Activated CD8-positive, alpha-beta memory T cell treated with anti-CD3 and anti-CD28 coated beads for 24 hours (primary cell): ENCODE measurements at places on chromosomes 1 and 21.

GRCh38 chr1:156910309-156910782 lies 10.1 kb upstream of the LRRC71 start:
- peak; percentile 80 for DNase-seq

DNA sequence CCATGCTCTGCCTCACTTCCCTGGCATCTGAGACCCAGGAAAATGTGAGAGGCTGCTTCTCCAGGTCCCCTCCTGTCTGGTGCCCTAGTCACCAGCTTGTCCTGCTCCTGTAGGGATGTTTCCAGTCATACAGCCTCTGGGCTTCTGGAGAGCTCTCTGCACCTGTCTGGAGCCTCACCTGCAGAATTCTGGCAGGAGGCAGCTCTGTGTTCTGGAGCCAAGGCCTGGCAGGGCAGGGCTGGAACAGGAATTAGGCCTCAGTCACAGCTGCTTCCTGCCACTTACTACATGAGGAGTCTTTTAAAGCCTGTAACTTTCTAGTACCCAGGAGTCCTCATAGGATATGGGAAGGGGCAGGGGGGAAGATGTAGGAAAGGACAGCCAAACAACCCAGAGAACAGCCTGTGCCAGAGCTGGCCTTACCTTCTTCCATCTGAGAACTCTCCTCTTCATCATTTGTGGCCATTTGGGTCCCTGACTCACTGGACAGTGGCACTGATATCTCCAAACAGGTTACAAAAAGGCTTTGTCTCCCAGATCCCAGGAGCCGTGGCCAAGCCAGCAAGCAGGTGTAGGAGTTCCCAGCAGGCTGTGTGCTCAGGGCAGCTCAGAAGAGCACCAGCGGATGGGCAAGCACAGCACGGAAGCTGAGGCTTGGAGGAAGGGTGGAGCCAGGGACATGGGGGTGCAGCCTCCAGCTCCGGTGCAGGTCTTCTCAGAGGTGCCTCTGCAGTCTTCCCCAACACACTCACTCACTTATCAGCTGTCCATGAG lies 31.4 kb upstream of the ARTN start:
- no peak for DNase-seq

DNA sequence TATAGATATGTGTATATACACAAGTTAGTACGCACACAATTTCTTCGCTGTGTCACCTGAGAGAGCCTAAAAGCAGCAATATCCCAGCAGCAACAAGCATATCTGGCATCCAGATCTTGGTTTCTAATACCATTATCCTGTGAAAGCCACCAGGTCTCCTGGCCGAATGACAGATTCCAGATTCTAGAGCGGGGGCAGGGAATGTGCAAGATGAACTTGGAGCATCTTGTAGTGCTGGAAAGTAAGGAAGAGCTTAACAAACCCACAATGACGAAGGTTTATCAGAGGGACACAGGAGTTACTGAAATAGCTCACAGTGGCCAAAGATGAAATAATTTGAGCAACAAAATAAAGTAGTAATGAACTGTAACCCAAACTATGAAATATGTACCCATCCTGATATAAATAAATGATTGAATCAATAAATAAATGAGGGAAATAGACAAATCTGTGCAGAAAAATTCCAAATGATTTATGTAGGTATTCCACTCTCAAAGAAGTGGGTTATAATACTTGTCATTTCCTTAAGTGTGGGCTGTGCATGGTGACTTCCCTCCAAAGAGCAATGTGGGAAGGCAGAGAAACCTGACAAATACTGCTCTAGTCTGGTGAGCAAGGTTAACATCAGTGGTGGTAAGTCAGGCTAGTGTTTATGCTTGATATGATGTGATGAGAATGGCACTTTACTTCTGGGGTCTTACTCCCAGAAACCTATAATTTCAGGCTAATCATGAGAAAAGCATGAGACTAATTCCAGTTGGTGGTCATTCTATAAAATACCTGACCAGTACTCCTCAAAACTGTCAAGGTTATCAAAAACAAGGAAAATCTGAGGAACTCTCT lies 67.9 kb downstream of the LRRC8D start:
- no peak for DNase-seq

- DNase-seq = no peak
These were observed 1.2 kb upstream of the CRCT1 start for GRCh38 chr1:152513081-152513480.

GRCh38 chr1:230085178-230085515 lies 18.1 kb downstream of the GALNT2 start:
- DNase-seq = peak; percentile 55

GRCh38 chr1:185998391-185998790 lies 264.2 kb downstream of the HMCN1 start:
- no peak for DNase-seq

GRCh38 chr1:46692811-46693770 lies 21.4 kb downstream of the TEX38 start:
- no peak for DNase-seq

- no peak for DNase-seq
These were observed 27.5 kb downstream of the HLX start for GRCh38 chr1:220906561-220907334.

DNA sequence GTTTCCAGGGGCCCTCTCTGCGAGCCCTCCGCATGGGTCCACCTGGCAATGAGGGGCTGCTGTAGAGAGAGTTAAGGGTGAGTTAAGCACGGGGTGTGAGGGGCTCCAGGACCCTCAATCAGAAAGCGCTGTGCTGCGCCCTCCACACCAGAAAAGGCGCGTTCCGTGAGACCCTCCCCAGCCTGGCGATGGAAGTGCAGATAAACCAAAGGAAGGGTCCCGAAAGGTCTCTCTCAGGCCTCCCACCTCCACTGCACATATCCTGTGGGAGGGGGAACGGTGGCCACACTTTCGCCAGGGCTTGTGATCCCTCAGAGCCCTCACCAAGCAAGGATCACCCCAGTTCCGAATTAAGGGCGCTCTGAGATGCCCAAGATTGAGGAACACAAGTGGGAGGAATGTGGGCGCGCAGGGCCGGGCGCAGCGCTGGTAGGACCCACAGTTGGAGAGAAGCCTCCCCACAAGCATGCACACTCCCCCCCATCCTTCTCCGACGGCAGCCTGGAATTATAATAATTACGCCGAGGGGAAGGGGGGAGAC lies 1.1 kb downstream of the WNT3A start:
- peak; percentile 56 for DNase-seq

GRCh38 chr1:2301607-2302291 lies 73.6 kb downstream of the SKI start:
- peak; percentile 69 for DNase-seq

GRCh38 chr1:245153081-245153551 lies 1.7 kb upstream of the KIF26B start:
- DNase-seq = peak; percentile 86

DNA sequence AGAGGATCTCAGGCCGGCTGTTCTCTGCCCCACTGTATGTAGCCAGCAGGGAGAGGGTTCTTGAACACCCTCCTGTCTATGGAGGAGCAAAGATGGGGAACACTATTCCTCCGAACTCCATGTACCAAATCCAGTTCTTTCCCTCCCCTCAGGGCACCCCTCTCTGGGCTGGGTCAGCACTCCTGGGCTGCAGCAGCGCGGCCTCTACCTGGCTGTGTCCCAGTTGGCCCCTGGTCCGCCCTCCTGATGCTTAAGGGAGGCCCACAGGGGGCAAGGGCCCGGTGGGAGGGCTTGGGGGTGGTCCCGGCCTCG lies 471 bp upstream of the ADPRS start:
- no peak for DNase-seq

GRCh38 chr1:150366416-150367296 lies 2.7 kb downstream of the RPRD2 start:
- peak; percentile 40 for DNase-seq

GRCh38 chr1:115056395-115056798 lies 26.8 kb downstream of the TSHB start:
- no peak for DNase-seq

GRCh38 chr1:209344156-209344555 lies 239.4 kb upstream of the CAMK1G start:
- no peak for DNase-seq

DNA sequence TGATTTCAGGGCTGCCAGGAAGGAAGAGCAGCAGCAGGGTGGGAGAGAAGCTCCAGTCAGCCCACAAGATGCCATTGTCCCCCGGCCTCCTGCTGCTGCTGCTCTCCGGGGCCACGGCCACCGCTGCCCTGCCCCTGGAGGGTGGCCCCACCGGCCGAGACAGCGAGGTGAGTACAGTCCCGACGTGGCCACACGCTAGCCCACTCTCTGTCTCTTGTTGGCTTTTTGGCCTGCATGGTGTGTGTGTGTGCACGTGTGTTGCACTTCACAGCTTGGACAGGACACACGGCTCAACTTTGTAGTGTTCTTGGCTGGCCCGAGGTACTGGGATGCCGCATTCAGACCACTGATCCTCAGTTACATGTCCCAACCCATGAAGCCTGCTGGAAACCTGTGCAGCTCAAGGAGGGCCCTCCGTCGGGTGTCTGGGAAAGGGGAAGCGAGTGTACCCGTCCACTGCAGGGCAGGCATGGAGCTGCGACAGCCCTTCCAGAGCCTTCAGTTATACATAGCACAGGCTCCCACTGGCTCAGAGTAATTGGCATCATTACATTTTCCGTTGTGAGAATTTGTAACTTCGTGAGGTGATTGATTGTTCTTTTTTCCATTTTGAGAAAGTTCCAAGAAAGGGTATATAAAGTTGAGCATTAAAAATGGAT lies 454 bp downstream of the CORT start:
- no peak for DNase-seq

DNA sequence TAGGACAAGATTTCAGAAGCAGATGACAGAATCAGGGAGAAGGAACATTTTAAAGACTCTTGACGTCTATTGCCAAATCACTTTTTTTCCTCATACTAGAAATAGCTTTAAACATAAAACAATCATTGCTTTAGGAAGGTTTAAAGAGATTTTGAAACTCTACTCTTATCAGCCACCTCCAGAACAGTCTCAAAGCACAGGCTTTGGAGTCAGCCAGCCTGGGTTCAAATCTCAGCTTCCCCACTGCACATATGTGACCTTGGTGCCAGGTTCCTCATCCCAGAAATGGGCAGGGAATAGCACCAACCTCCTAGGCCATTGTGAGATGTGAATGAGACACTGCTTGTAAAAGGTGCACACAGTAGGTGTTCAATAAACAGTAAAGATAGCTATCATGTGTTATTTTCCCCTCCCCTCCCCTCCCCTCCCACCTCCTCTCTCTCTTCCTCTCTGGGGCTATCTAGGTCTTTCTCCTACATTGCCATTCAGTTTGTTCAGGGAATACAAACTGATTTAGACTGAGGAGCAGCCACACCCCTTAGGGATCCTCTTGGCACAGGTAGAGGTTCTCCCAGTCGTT lies 20.6 kb downstream of the SPOCD1 start:
- no peak for DNase-seq

- peak; percentile 41 for DNase-seq
These were observed 3.7 kb upstream of the FOXO6 start for GRCh38 chr1:41357451-41358101.

- no peak for DNase-seq
These were observed 12.5 kb downstream of the SLC66A1 start for GRCh38 chr1:19324665-19324990.

GRCh38 chr1:26811708-26812107 lies 14.8 kb upstream of the ZDHHC18 start:
- no peak for DNase-seq

DNA sequence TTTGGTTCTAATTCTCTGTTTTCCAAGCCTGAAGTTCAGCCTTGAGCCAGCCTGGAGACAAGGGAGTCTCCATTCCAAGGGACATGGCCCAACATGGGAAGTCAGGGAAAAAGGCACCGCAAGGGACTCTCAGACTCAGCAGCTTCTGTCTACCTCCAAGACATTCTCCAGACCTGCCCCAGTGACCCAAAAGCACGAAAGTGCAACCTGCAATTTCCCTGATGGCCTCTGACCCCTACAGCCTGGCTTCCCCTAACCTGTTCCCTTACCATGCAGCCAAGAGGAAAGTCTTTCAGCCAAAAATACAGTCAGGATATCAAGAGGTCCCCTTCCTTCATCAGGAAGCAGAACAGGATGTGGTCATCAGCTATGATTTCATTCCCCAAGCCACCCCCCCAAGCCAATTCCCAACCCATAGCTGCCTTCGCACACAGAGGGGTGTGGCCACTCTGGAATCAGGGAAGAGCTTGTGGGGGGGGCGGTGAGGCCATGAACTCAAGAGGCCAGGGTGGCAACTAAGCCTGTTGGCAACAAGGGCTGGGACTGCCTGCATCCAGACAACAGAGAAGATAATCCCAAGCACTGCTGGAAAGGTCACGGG lies 59.2 kb downstream of the TIAM1 start:
- DNase-seq = no peak

DNA sequence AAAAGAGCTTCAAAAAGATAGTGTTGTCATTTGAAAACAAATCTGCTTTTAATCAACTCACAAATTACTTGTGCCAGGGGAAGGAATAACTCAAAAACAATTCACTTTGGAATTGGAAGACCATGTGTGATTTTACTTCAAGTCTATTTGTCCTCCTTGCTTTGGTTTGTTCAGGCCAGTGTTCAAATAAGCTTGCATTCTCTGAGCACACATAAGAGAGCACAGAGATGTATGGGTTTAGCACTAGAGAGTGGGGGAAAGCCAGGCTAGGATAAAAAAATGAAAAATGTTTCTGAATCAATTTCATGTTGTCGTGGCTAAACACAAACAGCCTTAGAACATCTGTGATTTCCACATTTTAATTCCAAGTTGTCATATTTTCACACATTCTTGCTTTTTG lies 325.7 kb upstream of the LYPLAL1 start:
- DNase-seq = no peak

DNA sequence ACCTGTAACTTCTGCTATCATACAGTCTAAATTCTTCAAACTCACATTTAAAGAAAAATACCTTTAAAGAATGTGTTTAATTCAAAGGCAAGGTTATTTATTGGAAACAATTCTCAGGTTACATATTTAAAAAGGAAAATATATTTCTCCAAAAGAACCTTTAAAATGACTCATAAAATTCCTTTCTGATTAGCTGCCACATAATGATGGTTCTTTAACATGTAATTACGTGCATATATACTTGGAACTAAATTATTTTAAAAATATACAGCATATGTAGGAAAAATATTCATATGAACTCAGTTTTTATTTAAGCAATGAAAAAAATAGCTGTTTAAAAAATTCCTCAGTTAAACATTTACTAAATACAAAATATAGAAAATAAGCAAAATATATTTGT lies 173.6 kb downstream of the COP1 start:
- DNase-seq = no peak

- DNase-seq = no peak
These were observed 114.7 kb upstream of the NGF start for GRCh38 chr1:115452600-115453329.

GRCh38 chr1:231558708-231559185 lies 30.3 kb downstream of the TSNAX start:
- DNase-seq = no peak

DNA sequence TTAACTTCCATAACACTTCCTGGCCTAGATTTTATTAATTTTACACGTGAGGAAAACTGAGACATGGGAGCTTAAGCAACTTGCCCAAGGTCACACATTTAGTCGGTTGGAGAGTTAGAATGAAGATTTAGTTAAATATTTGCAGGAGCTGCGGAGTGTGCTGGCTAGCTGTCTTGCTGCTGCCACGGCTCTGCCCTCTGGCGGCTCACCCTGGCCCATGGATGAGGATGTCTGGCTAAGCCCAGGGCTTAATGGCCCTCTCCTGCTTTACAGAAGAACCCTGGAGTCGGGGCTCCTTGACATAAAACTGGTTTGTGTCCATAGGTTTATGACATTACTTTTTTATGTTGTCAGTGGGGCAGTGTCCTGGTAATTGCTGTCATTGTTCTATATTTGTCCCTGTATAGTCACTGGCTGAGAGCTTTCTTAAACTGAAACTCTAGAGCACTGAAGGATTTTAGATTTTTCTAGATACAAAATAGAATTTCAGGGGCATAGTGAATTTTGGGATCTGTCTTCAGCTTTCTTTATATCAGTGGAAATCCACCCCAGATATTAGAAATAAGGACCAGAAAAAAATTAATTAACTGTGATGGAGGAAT lies 88.9 kb upstream of the WLS start:
- no peak for DNase-seq

GRCh38 chr1:203033917-203034316 lies 7.6 kb downstream of the PPFIA4 start:
- DNase-seq = no peak
